ENCODE measurements at places on chromosomes 11 and 22.

- DNase-seq, result no peak
These were observed 384.4 kb downstream of the MIAT start for GRCh38 chr22:27041745-27042310.

DNA sequence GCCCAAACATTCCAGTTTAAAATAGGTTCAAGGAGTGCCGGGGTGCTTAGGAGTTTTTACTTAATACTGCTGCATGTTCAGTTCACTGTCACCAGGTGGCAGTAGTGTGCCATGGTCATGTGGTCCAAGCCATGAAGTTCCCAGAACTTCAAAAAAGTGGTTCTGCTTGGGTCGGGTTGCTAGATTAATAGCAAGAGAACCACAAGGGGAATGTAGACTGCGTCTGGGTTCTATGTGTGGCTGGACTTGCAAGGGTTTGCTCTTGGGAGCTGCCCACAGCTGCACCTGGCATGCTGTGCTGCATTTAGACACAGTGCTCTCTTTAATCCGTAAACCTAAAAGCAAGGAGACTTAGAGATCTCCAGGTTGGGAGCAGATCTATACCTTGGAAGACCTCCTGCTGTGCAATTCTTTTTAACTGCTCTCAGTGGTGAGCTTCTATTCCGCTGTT lies 6.5 kb upstream of the SPON1 start:
- DNase-seq, result peak; percentile 54

DNA sequence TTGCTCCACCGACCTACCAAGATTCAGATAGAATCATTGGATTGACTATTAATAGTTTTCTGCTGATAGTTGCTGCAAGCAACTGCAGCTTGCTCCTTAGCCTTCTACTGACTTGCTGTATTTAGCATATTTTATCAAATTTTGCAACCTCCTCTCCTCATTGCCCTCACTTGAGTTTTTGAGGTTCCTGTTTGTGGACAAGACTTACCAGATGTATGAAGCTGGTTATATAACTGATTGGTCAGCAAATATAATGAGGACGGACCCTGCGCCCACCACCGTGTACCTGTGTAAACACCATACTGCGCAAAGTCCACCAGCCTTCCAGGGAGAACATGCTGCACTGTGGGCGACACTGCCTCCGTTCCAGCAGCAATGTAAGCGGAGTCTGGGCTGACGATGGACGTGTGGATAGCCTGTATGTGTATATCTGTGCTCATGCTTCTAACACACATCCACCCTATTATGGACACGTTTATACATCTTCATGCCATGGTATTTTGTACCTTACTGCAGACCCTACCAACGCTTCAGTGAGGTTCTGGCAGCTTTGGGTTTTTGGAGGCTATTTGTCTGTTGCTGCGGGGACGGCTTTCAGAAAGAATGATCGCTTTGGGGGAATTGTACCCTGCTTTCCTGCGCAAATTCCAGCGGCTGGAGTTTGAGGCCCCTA lies 1.5 kb upstream of the USP18 start:
- DNase-seq, result no peak

- DNase-seq, result no peak
These were observed 2.4 kb downstream of the TRIM44 start for GRCh38 chr11:35664977-35665441.

DNA sequence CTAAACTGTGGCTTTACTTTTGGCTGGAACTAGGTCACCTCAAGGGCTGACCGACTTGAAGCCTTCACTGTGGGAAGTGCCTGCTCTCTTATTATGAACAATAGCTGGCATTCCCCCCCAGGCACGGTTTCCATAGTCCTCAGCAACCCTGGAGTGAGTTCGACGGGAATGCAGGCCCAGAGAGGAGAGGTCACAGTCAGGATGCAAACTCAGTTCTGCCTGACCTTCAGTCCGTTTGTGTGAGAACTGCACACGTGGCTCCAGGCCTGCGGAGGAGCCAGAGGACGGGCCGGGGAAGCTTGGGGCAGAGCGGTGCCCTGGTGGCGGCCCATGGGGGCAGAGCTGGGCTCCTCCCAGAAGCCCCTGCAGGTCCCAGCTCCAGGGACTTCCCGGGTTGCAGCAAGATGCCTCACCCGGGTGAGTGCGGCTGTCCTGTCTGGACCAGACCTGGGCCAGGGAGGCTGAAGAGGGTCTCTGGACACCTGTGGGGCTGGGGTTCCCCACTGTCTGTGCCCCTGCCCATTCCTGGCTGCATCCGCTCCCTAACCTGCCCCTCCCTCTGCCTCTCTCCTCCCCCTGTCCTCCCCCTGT lies 17.2 kb downstream of the SLC25A18 start:
- no peak for DNase-seq

DNA sequence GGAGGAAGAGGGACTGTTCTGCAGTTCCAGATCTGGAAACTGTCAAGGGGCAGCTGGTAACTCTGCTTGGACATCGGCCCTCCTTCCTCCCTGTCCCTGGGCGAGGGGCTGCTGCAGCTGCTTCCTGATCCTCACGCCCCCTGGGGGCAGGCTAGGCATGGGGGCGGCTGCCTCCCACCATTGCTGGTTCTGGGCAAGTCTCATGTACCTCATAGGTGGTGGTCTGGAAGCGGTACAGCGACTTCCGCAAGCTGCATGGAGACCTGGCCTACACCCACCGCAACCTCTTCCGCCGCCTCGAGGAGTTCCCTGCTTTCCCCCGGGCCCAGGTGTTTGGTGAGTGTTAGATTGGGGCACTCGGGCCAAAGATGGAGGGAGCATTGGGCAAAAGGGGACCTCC lies 5.0 kb downstream of the SNX15 start:
- no peak for DNase-seq

- DNase-seq, result no peak
These were observed 11.5 kb downstream of the PHF21B start for GRCh38 chr22:44998296-44998695.

GRCh38 chr11:79860336-79860735 lies 419.5 kb upstream of the TENM4 start:
- no peak for DNase-seq

DNA sequence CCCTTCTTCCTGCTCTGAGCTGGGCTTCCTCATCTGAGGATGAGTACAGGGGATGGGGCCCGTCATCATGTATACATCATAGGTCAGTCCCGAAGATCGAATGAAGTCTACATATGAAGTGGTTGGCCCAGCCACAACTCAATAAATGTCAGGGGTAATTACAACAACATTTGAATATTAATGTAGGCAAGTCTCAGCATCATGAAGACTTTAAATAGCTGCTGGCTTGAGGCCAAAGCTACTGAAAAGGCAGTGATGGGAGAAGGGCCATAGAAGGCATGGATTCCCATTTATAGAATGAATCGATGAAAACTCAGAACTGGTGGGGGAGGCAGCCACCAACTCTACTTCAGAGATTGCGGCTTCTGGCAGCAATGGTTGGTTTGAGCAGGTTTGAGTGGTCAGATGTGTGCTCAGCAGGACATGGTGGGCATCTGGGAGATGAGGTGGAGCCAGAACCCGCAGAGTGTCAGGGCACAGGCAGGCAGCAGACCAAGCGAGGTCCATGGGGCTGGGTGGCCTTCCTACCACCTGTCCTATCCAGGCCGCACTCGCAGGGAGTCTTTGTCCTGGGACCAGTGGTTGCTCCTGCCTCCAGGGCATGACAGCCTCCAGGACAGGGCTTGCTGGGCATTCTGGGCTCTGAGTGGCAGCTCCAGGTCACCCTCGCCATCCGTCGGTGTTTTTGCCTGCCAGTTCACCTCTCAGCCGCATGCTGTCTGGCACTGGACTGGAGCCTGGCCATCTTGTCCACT lies 919.1 kb downstream of the TBC1D22A start:
- no peak for DNase-seq

DNA sequence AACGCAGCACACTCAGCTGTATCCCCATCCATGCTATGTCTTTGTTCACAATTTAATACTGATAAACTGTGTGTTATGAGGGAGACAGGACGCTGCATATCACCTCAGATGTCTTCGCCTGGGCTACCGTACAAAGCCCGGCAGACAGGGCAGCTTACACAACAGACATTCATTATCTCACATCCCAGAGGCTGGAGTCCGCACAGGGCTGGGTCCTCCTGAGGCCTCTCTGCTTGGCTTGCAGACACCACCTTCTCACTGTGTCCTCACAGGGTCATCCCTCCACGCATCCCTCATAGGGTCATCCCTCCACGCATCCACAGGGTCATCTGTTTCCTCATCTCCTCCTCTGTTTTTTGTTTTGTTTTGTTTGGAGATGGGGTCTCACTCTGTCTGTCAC lies 61.2 kb downstream of the SHANK2 start:
- DNase-seq, result no peak

GRCh38 chr11:89293965-89294679 lies 116.4 kb downstream of the TYR start:
- DNase-seq, result no peak
